Lung microvascular endothelial cell (primary cell): ENCODE measurements at places on chromosomes 16 and 17. TPM values are rescaled to one million over a fixed set of nuclear protein-coding genes. Genes with fewer than 3 reads are reported as not detected.
A peak's percentile ranks its signal among the peaks of the same experiment; 100 is the strongest.

Gene PNMT
- 0.65 and 2.8 TPM in 2 replicates for total RNA-seq

Gene TSPAN10
- 0.22 and 0.99 TPM in 2 replicates for total RNA-seq

Gene HSDL1
- total RNA-seq = 25.1 and 33.5 TPM in 2 replicates

Gene PPY
- total RNA-seq = not detected in 2 replicates

Gene ZSCAN10
- under 0.01 TPM in 1 of 2 replicates, not detected in the other for total RNA-seq

Gene ATMIN
- 19.2 and 38.3 TPM in 2 replicates for total RNA-seq

Gene TBC1D3H
- not detected in 2 replicates for total RNA-seq

Gene UBE2G1
- 27.5 and 32.9 TPM in 2 replicates for total RNA-seq

GRCh38 chr16:17313793-17314547 lies 156.8 kb downstream of the XYLT1 start:
- DNase-seq = no peak

DNA sequence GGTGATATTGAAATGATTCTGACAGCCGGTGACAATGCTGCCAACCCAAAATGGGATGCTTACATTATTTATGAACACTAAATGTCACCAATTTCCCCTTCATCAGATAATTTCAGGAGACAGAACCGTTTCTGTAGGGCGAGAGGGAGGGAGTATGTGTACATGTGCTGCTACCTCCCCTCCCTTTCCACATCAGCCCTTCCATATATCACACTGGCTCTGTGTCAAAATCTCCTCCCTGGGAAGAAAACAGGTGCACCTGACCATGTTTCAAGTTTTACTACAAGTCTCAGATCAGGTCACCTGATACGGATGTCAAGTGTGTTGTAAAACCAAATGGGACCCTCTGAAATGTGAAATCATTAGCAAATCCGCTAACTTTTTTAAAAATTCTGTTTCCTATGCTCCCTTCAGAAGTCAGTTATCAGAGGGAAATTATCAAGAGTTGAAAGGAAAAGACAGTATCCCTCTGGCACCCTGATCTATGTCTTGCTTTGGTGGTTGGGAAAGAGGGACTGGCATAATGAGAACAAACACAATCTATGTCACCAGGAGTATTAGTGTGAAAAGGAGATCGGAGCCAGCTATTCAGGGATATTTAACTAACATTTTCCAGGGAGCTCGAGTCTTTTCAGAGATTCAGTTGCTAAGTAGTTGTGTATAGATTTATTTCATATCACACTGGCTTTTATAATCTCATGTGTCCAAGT lies 1002.3 kb upstream of the CDH8 start:
- no peak for DNase-seq

DNA sequence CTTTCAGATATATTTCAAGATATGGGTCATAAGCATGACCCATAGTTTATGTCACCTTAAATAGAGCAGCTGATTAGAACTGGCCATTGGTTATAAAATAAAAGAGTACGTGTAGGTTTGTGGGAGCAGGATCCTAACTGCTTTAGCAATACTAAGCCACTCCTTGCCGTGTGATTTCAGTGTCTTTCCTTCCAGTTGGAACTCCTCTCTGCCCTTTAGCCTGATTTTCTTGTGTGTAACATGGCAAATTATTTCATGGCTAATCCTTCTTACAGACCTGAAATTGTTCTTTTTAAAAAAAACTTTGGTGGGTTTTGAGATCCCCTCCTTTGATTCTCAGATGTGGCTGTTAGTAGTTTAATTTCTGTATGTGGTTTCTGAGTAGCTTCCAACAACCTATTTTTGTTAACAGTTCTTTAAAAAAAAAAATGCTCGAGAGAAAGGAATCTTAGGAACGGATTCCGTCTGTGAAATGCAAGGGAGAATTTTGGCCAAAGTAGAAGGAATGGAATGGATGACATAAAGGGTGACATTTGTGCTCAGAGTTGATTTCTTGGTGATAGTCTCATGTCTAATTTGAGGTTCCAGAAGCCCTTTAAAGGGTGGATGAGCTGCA lies 39.9 kb downstream of the DHRS7B start:
- no peak for DNase-seq

DNA sequence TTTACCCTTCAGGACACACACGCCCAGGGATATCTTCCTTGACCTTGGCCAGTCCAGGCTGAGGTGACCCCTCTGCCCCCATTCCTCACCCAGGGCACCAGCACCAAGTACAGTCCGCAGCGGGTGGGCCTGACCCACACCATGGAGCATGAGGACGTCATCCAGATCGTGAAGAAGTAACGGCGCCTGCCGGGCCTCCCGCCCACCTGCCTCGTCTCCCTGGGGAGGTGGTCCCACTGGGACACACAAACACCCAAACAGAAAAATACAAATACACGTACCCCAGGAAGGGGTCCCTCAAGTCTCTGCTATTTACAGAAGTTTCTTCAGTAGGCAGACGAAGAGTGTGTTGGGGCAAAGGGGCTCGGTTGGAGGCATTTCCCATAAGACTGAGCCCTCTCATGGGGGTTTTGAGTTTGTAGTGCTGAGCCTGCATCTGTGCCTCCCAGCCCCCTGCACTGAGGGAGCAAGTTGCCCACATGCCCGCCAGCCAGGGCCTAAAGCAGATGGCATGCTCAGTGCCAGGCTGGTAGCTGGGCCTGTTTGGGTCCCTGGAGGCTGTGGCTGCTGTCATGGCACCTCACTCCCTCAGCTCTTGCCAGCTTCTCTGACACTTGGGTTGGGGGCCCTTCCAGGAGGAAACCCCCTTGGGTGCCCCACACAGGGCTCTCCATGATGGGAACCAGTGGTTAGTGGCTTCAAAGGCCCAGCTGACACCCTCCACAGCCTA lies 1.3 kb upstream of the MYO15A start:
- no peak for DNase-seq

DNA sequence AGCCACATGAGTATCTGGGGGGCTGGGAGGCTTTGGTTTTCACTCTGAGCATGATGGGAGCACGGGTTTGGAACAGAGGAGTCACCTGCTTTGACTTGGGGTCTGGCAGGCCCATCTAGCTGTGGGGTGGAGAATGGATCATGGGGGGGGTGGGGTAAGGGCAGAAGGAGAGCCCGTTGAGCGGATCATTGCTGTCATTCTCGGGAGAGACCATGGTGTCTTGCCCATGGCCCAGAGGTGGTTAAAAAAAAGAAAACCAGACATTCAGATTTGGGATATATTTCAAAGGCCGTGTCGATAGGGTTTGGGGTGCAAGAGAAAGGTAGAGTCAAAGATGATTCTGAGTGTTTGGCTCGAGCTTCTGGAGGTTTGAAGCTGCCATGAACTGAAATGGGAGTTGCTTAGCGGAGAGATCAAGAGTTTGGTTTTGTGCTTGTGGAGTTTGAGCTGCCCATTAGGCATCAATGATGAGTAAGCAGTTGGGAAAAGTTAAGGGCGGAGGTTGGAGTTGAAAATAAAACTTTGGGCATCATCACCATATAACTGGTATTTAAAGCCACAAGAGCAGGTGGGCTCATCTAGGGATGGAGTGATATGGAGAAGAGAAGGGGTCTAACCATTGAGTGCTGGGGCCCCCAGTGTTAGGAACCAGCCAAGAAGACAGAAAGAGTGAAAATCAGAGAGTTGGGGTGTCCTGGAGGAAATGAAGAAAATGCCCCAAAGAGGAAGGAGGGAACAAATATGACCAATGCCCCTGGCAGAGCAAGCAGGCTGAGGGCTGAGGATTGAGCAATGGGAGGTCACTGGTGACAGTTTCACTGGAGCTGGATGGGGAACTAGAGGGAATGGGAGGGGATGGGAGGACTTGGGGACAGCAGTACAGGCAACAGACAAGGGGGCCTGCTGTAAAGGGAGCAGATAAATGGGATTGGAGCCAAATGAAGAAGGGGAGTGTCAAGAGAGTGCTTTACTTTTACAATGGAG lies 1.9 kb downstream of the NOD2 start:
- no peak for DNase-seq

GRCh38 chr16:63426275-63426870 lies 1390.1 kb upstream of the CDH8 start:
- DNase-seq = no peak

- DNase-seq = no peak
Measured at GRCh38 chr17:62628831-62629555, 1.5 kb downstream of the MRC2 start.

- DNase-seq = peak; percentile 61
Measured at GRCh38 chr17:9021158-9021991, at the start of gene NTN1. Gene NTN1 (plus strand): TSS chr17:9021510. CDS start chr17:9022374, 864 bp downstream.

- DNase-seq = peak; percentile 34
Measured at GRCh38 chr17:34981538-34982241, 1.4 kb downstream of the LIG3 start.

DNA sequence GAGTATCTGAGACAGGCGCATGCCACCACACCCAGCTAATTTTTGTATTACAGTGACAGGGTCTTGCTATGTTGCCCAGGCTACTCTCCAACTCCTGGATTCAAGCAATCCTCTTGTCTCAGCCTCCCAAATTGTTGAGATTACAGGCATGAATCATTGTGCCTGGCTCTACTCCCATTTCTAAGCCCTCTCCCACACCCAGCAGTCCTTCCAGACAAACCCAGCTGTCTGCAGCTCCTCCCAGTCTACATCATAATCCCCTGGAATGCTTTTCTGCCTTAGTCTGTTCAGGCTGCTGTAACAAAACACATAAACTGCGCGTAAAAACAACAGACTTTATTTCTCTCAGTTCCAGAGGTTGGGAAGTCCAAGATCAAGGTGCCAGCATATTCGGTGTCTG lies 144.5 kb downstream of the GRIN2A start:
- DNase-seq = no peak

DNA sequence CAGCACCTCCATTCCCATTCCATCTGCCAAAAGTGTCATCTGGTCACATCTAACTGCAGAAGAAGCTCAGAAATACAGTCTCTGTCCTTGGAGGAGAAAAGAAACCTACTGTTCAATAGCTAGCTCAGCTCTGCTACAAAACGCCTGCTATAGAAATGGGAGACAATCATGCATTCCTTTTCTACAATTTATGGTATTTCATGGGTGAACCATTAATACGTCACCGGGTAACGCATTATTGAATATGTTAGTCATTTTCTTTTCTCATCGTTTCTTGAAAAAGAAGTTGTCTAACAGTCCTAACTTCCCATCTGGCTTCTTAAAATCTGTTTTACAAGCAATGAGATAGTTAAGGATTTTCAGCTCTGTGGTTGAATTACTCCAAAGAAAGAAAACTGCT lies 496.7 kb upstream of the RBFOX1 start:
- DNase-seq = no peak

DNA sequence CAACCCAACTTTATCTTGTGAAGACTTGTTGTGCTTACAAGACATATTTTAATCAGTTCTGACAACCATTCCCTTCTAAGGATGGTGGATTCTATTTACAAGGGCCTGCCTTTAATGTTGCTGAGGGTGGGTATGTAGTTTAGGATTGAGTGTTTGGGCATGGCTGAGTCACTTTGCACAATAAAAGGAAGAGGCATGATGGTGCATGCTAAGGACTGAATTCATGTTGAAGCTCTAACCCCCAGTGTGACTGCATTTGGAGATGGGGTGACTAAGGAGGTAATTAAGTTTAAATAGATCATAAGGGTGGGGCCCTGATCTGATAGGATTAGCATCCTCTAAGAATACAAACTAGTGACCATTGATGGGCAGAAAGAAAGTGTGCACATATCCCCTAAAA lies 196.1 kb upstream of the HS3ST3A1 start:
- no peak for DNase-seq

GRCh38 chr17:35257208-35257659 lies 14.4 kb downstream of the SLFN5 start:
- DNase-seq = peak; percentile 93

- no peak for DNase-seq
Measured at GRCh38 chr16:86287664-86288201, 222.6 kb upstream of the FOXF1 start.

GRCh38 chr17:48330421-48330820 lies 99.6 kb downstream of the SKAP1 start:
- DNase-seq = no peak

GRCh38 chr16:9232102-9232770 lies 140.8 kb downstream of the HAPSTR1 start:
- DNase-seq = no peak

DNA sequence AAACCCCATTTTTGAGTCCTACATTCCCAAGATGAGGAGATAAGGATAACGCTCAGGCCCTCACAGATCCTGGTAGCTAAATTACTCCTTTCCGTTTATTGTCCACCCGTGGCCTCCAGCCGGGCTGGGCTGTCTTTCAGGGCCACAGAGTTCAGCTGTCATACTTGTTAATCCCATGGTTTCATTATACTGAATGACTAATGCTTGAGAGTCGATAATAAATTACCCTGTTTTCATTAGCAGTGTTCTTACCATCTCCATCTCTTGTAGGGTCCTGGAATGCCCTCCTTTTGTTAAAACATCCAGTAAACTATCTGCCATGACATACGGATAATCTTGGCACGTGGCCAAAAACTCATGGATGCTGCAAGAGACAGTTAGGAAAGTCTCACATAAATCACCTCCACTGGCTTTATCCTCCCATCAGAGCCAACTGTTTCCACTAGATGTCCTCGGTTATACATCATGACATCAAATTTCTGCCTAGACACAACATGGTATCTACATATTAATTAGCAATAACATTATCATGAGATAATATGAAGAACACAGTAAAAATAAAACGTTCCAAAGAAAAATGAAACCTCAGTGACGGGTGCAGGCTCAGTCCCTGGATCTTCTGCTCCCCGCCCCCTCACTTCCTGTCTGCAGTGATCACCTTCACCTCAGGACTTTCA lies 45.3 kb downstream of the BRD7 start:
- peak; percentile 61 for DNase-seq

- DNase-seq = no peak
Measured at GRCh38 chr17:19414396-19415280, 3.6 kb downstream of the RNF112 start.

DNA sequence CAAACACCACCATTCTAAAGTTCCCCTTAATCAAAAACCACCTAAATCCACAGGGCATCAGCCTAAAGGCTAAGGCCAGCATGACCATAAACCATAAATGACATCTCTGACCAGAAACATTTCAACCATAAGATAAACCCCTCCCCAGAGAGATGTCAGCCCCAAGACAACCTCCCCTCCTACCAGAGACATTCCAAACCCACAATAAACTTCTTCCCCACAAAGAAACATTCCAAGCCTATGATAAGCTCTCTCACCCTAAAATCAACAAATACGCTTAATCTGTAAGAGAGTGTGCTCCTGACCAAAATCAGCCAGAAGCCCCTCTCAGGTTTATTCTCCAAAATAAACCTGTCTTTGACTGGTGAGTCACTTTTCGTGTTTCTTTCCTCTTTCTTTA lies 54.8 kb downstream of the SLFN5 start:
- DNase-seq = no peak

DNA sequence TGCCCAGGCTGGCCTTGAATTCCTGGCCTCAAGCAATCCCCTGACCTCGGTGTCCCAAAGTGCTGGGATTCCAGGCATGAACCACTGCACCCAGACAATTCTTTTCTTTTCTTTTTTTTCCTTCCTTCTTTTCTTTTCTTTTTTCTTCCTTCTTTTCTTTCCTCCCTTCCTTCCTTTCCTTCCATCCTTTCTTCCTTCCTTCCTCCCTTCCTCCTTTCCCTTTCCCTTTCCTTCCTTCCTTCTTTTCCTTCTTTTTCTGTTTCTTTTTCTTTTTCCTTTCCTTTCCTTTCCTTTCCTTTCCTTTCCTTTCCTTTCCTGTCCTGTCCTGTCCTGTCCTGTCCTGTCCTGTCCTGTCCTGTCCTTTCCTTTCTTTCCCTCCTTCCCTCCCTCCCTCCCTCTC lies 44.6 kb downstream of the PLCG2 start:
- DNase-seq = no peak
